ENCODE measurements at places on chromosomes 4 and X.

DNA sequence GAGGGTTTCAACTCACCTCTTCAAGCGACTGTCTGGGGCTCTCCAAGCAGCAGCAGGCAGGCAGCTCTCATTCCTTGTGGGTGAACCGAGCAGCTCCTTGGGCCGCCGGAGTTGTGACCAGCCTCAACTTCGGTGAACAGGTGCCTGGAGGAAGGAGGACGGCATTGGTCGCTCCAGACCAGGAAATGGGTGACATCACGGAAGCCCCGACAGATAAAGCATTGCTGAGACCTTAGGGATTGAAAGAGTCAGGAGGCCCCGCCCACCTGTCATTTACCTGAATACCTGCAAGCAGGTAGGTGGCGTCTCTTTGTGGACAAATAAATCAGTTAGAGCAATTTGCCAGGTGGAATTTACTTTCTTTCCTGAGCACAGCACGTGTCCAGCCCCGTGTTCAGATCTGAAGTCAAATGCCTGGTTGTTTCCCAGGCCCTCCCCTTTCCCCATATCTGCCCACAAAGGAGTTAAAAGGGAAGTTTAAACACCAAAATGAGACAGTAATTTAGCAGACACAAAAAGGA lies at the start of gene LNX1:
TSS of gene LNX1 (minus strand) at position 115 of the 521 bp plus-strand sequence. CDS start 17,484 bp downstream, outside the sequence.
- no peak for DNase-seq

DNA sequence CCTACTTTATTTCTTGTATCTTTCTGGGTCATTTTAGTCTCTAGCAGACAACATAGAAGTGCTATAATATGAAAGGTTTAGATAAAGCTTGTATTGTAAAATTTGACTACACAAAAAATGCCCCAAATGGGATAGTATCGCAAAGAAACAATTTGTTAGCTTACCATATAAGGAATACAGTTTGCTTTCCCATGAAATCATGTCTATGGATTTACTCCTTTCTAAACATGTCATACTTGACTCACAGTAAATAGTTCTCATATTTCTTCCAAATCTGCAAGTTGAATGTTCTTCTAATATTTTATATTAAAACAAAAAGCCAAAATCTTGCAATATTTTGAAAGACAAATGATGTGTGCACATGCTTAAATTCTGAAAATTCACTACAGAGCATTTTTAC lies 103.9 kb downstream of the PPA2 start:
- DNase-seq: no peak

DNA sequence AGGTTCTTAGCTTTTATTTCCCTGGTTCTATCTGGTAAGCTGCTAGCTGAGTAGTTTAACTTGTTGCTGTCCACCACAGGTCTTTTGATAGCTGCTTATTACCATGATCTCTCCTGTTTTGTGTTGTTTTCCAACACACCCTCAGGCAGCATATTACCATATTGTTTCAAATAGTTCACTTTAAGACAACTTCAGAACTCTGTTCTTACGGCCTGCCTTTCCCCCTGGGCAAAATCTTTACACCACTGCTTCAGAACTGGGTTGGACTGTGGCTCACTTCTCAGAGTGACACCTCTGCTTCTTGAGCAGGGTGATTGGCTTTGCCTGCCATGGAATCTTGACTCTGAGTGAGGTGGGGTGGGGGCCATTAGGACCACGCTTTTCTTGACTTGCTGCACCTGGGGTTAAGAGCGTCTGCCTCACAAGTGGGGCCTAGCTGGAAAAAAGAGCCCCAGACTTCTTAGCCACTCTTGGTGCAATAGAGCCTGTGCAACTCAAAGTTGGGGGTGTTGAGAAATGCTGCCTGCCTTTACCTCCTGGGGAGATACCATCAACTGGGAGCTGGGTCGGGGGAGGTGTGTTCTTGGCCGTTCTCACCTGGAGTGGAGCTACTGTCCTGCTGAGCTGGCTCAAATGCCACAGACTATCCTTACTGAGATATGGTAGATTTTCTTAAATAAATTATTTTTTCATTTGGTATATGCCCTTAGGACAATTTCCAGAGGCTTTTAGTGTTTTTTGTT lies 23.4 kb downstream of the USP9X start:
- DNase-seq: no peak

- DNase-seq: no peak
Observed at GRCh38 chr4:6969826-6970800, 60.5 kb downstream of the TBC1D14 start.

DNA sequence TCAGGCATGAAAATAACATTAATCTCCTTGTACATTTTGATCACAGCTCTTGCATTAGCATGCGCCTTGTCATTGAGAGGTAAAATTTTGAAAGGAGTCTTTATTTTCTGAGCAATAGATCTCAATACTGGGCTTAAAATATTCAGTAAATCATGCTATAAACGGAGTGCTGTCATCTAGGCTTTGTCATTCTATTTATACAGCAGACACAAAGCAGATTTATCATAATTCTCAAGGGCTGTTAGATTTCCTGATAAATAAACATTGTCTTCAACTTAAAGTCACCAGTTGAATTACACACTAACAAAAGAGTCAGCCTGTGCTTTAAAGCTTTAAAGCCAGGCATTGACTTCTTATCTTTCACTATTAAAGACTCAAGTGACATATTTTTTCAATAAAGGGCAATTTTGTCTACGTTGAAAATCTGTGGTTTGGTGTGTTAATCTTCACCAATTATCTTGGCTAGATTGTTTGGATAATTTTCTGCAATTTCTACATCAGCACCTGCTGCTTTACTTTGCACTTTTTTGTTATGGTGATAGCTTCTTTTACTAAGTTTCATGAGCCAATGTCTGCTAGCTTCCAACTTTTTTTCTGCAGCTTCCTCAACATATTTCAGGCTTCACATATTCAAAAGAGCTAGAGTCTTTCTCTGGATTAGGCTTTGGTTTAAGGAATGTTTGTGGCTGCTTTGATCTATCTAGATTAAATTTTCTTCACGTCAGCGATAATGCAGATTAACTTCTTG lies 27.9 kb upstream of the UGT2B4 start:
- no peak for DNase-seq

- no peak for DNase-seq
Observed at GRCh38 chr4:171378323-171378722, 434.9 kb upstream of the GALNTL6 start.

DNA sequence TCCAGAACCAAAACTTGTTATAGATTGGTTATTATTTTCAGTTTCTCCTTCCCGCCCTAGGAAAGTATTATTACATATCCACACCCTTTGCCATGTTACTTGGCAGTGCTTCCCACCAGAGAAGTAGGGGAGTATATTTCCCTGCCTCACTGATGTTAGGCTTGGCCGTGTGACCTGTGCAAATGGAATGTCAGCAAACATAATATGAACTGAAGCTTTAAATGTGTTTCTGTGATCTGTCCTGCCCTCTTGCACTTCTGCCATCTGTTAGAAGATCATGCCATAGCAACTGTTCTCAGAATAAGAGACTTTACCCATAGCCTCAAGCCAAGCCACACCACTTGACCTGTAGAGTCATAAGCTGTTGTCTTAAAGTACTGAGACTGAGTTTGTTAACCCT lies 36.7 kb upstream of the NEUROG2 start:
- no peak for DNase-seq
